ENCODE measurements at places on chromosomes 16 and 17. TPM values are rescaled to one million over a fixed set of nuclear protein-coding genes. Genes with fewer than 3 reads are reported as not detected.

DNA sequence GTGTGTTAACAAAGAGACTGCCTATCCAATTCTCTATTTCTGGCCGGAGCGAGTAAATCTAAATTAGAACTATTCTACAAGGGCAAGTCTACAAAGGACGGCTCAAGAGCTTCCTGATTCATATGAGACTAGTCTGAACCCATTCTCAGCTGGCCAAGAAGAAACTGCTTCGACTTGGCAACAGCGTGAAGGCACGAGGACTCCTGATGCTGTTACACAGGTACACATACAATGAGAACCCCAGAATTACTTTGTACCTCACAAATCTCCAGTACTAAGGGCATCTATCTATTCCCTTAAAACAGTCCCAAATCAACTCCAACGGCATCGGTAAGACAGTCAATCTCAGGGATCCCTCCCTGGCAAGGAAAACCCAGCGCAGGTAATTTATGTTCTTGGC lies 1.5 kb downstream of the CRK start:
- no peak for DNase-seq

DNA sequence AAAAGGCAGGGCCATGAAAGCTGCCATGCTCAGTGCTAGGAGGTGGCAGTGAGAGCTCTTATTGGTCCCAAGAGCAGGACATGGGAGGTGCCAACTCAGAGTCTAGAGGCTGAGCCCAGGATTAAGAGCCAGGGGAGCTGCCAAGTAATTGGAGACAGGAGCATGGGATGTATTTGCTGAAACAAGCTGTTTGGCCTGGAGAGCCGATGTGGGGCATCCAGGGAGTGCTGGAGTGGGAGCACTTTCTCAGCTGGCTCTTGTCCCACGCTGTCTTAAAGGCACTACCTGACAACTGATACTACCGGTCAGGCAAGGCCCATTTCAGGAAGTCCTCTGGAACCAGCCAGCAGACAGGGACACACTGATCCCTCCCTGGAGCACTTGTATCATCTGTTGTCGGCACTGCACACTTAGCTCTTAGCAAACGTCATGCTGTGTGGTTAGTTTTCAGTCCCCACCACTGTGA lies 19.3 kb downstream of the ANKFN1 start:
- DNase-seq: peak; percentile 50

GRCh38 chr17:28896491-28896883 lies 1.0 kb downstream of the FLOT2 start:
- no peak for DNase-seq

DNA sequence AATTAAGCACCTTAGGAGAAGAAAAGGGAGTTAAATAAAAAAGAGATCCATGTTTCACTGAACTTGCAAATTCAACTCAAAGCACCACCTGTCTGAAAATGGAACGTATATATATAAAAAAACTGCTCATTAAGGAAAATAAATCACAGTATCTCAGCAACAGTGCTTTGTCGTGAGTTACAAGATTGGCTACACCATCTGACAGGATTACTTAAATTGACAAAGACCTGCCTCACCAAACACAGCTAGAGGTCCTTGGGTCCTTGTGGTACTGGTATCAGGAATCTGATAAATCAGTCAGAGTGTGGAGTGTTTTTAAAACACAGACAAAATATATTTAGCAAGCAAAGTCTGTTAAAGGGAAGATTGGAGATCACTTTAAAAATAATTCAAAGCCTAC lies 63.9 kb downstream of the KANSL1 start:
- no peak for DNase-seq

DNA sequence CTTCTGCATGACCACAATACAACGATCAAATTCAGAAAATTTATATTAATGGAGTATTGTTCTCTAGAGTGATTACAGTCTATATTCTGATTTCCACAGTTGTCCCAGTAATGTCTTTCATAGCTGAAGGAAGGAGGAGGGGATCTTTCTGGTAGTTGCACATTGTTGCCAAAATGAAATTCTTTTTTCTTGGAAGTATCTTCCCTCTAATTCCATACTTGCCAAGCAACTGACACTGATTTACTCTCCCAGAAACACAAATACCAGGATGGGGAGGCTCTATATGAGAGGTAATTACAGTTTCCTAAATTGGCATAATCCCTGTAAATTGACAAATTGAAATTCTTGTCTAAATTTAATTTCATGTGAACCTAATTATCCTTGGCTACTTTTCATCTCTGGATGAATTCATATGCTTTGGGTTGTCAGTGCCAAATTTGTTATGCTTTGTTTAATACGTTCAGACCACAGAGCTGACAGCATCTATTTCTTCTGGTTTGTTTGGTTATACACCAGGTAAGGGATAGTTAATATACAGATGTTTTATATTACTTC lies 30.0 kb downstream of the NOL11 start:
- DNase-seq: no peak

DNA sequence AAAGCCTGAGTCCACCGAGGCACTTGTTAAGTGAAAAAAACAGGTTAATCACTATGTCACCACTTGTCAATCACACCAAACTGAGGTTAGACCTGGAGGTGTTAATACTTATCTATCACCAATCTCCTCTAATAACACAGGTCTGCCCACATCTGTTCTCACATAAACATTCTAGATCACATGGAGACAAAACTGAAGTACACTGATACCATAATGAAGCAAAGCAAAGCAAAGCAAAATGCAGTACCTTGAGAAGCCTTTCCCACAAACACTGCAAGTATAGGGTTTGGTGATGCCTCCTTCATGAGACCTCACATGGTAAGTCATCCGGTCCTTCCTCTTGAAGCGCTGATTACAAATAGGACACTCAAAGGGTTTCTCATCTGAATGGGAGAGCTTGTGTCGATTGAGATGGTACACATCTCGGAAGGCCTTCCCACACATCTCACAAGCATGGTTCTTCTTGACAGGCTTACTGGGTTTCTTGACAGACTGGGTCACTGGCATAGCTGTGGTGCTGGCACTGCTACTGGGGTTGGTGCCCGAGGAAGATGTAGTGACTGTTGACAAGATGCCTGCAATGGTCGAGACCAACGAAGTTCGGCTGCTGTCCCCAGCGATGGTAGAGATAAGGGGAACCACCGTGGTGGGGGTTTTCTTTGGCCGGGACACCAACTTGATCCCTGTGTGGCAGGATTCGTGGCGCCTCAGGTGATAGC lies 5.4 kb downstream of the VEZF1 start:
- no peak for DNase-seq

GRCh38 chr17:57559226-57559625 lies 185.9 kb downstream of the CCDC182 start:
- DNase-seq: no peak

DNA sequence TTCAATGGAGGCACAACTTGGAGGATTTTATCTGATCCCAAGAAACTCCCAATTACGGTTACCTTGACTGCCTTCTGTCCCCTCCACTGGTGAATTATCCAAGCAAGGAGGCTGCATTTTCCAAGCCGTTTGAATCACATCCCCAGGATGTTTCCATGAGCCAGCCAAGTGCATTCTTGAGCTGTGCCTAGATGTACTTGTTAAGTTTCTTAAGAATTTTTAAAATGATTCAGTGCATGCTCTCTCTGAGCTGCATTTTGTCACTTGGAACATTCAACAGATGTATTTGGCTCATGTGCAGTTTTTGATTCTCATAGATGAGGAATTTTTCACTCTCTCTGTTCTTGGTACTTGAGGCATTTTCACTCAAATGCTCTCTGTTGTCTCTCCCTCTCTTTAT lies 202.6 kb upstream of the MYOCD start:
- DNase-seq: no peak

- DNase-seq: no peak
These were observed 585.5 kb upstream of the SOX9 start for GRCh38 chr17:71535321-71535720.

- no peak for DNase-seq
These were observed 251.5 kb downstream of the CA10 start for GRCh38 chr17:51907041-51907440.

DNA sequence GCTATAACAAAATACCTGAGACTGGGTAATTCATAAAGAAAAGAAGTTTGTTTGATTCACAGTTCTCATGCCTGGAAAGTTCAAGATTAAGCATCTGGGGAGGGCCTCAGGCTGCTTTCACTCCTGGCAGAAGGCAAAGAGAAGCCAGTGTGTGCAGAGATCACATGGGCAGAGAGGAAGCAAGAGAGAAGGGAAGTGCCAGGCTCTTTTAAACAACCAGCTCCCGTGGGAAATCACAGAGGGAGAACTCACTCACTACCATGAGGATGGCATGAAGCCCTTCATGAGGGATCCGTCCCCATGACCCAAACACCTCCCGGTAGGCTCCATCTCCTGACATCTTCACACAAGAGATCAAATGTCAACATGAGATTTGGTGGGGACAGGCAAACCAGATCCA lies 501.6 kb downstream of the MAF start:
- no peak for DNase-seq

GRCh38 chr17:17812211-17813054 lies 24.4 kb downstream of the SREBF1 start:
- DNase-seq: peak; percentile 85

DNA sequence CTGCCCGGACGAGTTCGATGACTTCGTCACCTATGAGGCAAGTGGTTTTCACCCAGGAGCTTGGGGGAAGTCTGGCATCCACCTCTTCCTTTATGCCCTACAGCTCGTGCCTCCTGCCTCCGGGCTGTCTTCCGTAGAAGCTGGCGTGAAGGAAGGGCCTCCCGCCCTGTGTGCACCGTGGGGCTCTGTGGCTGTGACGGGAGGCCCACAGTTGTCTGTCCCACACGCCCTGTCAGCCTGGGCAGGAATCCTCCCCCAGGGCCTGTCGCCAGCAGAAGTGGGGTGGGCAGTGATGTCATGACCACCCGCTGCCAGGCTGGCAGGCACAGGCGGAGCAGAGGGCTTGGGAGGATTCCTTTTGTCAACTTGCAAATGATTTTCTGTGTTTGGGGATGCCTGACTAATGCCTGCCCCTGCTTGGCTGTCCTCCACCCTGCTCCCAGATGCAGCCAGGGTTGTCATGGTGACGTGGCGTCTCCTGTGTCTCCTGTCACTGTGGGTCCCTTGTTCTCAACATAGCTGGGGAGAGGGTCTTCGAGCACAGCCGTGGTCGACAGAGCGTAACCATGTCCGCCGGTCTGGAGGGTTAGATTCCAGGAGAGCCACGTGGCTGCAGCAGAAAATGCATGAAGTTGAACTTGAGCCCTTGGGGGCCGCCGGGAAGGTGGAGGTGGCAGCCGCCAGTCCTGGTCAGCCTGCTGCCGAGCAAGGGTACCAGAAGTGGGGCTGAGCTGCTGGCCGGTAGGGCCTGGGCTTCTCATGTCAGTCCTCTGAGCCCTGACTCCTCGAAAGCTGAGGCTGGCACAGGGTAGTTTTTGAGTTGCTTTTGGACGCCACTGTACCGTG lies 46.1 kb downstream of the RAB11FIP3 start:
- no peak for DNase-seq

- DNase-seq: no peak
These were observed 9.9 kb downstream of the SLC35G3 start for GRCh38 chr17:35184274-35184673.

GRCh38 chr17:11535231-11535630 lies 63.0 kb upstream of the DNAH9 start:
- DNase-seq: no peak

DNA sequence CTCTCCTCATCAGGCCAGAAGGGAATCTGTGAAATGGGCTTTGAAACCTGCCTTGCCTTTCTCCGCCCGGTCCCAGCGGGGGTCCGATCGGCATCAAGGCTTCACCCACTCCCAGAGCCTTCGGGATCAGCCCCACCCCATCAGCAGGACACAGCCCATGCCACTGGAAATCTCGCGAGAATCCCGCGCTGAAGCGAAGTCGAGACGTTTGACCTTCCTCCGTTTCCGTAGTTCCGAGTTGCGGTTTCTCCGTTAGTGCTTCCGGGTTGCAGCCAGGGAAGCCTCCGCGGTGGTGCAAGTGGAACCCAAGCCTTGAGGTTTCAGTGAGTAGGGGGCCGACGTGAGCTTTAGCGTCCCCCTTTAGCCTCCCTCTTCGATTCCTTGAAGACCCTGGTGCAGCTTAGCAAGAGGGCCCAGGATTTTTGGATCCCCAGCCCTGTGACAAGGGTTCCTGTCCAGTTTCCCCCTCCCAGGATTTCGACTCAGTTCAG lies at the start of gene COASY:
Gene COASY, plus strand, starts transcription at position 252 of the 491 bp plus-strand sequence. CDS start 475 bp downstream, outside the sequence.
- peak; percentile 97 for DNase-seq

DNA sequence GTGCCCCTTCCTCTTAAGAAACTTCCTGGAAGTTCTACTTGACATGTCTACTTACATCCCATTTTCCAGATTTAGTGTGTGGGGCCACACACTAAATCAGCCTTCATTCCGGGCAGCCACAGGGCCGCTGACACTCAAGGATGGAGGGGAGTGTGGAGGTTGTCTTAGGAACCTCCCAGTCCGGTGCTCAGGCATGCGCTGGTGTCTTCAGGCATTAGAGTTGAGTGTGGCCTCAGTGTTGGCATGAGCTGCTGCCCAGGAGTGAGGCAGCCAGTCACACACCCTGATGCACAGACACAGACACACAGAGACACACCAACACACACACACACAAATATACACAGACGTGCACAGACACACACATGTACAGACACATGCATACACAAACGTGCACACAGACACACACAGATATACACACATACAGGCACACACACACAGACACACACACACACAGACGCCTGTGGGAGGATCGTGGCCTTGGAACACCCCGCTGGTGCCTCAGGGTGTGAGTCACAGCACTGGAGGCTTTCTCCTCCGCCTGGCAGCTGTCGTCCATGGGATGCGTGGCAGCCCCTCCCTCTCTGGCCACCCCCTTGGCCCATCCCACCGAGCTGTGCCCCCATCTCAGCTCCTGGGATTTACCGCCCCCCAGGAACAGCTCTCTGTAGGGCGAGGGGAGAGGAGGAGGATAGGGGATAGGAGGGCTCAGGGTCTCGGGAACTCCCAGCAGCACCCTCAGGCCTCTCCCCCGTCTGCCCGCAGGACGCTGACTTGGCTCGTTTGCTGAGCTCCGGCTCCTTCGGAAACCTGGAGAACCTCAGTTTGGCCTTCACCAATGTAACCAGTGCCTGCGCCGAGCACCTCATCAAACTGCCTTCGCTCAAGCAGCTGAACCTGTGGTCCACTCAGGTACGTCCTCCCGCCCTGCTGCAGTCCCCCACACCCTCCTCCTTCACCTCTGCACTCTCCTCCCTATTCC lies 75.6 kb upstream of the PLCG2 start:
- DNase-seq: no peak

- DNase-seq: no peak
These were observed 26.9 kb downstream of the OR3A1 start for GRCh38 chr17:3271072-3271848.

GPR142 gene
- 0.52 TPM for total RNA-seq

SRRM2 gene
- 669 TPM for total RNA-seq

DERL2 gene
- total RNA-seq: 68.9 TPM

TEX19 gene
- not detected for total RNA-seq

FOXC2 gene
- 7.3 TPM for total RNA-seq

MYH8 gene
- total RNA-seq: not detected

CES1 gene
- 56.8 TPM for total RNA-seq

KRT25 gene
- total RNA-seq: not detected

VMP1 gene
- total RNA-seq: 335 TPM

SULT1A3 gene
- 28.3 TPM for total RNA-seq

NEUROD2 gene
- total RNA-seq: not detected

ABCC12 gene
- total RNA-seq: not detected

SHISA6 gene
- 5.4 TPM for total RNA-seq

ADAD2 gene
- 0.42 TPM for total RNA-seq

OR2C1 gene
- not detected for total RNA-seq

Measured in ureter (tissue), 1 donor.